ENCODE measurements at places on chromosomes 4 and X.

- DNase-seq = no peak
Measured at GRCh38 chr4:113952452-113953029, 26.9 kb downstream of the ARSJ start.

GRCh38 chr4:107853444-107854355, 29.0 kb downstream of the SGMS2 start:
- no peak for DNase-seq

DNA sequence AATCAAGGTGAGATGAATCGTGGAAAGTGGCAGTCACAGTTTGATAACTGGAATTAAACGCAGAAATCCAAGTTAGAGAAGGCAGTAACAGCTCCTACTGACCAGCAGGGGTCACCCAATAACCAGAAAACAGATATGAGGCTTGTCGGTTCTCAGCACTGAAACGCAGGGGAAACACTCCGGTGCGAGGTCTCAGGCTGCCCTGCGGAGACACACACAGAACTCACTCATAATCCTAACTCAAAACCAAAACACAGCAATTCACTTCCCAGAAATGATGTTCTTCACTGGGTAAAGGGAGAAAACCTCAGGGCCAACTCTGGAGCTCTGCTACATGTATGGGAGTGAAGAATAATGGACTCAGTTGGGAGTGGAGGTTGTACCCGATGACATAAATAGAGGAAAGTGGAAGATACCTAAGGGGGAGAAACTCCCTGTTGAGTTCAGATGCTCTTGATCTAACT, 384.4 kb downstream of the RAPGEF2 start:
- peak; percentile 47 for DNase-seq

DNA sequence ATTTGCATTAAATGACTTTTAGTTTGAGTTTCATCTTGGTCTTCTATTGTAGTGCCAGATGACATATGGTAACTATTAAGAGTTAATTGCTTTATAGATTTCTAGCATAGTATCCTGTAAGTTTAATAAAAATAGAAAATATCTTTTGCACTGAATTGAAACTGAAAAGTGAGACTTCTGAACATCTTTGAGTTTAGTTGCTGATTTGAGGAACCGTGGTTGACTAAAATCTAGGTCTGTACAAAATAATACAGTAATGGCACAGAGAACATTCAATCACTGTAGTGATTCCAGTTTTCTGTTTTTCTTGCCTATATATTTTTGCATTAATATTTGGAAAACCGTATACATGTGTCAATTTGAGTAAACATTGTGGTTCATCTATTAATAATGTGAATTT, 60.7 kb downstream of the SPATA4 start:
- DNase-seq = no peak

DNA sequence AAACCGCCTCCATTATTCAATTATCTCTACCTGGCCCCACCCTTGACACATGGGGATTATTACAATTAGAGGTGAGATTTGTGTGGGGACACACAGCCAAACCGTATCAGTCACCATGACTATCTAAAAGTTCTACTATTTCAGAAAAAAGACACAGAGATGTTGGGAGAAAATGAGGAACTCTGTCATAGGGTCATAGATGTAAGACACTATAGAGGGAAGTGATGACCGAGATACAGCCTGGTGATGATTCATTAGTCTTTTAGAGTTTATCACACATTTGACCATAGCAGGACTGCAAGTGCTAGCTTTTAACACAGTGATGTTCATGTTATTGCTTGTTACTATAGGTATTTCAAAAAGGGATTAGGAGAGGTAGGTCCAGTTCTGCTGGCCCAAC, 357.0 kb upstream of the AADAT start:
- DNase-seq = no peak

- no peak for DNase-seq
Measured at GRCh38 chr4:49063670-49064069, 77.6 kb downstream of the CWH43 start.

DNA sequence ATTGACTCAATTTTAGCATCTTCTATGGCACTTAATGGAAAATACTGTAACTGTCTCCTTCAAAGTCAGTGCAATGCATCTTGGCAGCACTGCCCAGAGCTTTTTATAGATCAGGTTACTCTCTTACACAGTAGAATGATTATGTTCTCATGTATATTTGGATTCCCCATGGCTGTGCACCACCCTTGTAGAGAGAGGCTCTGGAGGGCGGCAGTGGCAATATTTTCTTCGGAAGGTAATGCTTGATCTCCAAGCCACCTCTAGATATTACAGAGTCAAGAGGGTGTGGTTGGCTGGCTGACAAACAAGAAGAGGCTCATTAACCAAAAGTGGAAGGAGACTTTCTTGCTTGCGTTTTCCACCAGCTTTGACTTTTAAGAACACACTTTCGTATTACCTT, 72.8 kb upstream of the ARSJ start:
- no peak for DNase-seq

GRCh38 chr4:185903205-185903604, 91.2 kb upstream of the SORBS2 start:
- DNase-seq = no peak

- DNase-seq = no peak
Measured at GRCh38 chr4:41611881-41612871, 74.2 kb downstream of the LIMCH1 start.

GRCh38 chr4:112288455-112288854, 2.8 kb upstream of the TIFA start:
- no peak for DNase-seq

- no peak for DNase-seq
Measured at GRCh38 chrX:33336783-33337182, 125.4 kb upstream of the DMD start.

- DNase-seq = no peak
Measured at GRCh38 chr4:168794881-168795280, 215.2 kb downstream of the CBR4 start.

GRCh38 chr4:72468904-72469502, 100.0 kb downstream of the ADAMTS3 start:
- peak; percentile 51 for DNase-seq

GRCh38 chr4:99811850-99812249, 4.8 kb upstream of the DAPP1 start:
- DNase-seq = no peak

- no peak for DNase-seq
Measured at GRCh38 chr4:56469489-56470210, 2.2 kb downstream of the SRP72 start.

GRCh38 chr4:136461533-136461932, 1070.8 kb downstream of the PCDH18 start:
- no peak for DNase-seq

DNA sequence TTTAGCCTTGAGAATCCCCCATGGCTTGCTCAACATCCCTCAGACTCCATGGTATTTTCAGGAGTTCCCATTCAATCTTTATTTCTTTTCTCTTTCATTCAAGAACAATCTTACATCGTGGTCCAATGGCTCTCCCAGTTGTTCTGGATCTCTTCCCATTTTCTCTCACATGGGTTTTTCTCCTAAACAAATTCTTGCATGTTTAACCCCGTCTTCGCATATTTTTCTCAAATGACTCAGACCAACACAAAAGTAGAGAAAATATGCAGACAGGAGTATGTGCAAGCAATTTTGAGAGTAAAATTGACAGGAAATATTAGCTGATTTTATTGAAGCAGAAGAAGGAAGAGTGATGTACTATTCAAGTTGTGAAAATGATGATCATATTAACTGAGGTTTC, 396.4 kb upstream of the TRAM1L1 start:
- no peak for DNase-seq

GRCh38 chrX:71291381-71291780, 7.9 kb downstream of the NONO start:
- no peak for DNase-seq

DNA sequence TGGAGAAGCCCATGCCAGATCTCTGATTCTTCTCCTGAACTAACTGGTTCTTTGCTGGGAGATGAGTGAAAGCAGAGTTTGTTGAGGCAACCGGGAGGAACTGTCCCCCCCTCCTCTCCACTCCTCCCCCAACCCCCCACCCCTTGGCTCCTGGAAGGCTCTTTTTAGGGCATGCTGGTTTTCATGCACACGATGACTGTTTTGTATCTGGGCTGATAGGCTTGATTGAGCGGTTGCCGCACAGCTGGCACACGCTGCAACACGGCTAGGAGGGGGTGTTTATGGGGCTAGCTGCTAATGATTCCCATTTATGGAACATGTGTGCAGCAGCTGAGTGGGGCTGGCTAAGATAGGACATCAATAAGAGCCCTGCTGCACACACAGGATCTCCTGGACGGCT, 137.2 kb downstream of the SMIM20 start:
- no peak for DNase-seq

GRCh38 chrX:17414027-17414658, 39.1 kb downstream of the NHS start:
- no peak for DNase-seq

GRCh38 chr4:24674279-24674678, 89.9 kb upstream of the DHX15 start:
- no peak for DNase-seq

GRCh38 chr4:65089666-65090065, 580.6 kb downstream of the EPHA5 start:
- DNase-seq = peak; percentile 11

DNA sequence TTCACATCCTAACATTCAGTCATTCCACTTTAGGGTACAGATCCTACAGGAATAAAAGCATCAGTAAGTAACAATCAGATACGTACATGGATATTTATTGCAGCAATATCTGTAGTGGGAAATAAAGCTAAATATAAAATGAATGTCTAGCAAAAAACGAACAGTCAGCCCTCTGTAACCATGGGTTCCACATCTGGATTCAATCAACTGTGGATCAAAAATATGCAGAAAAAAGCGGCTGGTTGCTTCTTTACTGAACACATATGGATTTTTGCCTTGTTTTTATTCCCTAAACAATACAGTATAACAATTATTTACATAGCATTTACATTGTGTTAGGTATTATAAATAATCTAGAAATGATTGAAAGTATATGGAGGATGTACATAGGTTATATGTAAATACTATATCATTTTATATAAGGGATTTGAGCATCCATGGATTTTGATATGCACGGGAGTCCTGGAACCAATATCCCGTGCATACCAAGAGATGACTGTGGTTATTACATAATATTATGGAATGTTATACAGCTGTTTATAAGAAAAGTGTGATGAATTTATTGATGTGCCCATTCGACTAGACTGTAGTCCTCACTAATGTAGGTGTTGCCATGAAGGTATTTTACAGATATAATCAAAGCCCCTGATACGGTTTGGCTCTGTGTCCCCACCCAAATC, 132.8 kb downstream of the ARHGEF9 start:
- peak; percentile 15 for DNase-seq

DNA sequence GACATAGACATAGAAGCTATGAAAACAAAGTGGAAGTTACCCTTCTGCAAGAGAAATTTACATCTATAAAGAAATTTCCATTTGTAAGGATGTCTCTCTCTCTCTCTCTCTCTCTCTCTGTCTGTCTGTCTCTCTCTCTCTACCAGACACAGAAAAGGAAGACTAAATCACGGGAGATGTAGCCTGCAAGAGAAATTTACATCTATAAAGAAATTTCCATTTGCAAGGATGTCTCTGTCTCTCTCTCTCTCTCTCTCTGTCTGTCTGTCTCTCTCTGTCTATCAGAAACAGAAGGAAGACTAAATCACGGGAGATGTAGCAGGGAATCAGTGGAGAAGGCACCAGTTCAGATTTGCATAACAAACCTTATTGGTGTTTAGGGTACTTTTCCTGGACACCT, 65.6 kb upstream of the CTSO start:
- no peak for DNase-seq
